ENCODE measurements at places on chromosomes 4 and X. TPM values are rescaled to one million over a fixed set of nuclear protein-coding genes. Genes with fewer than 3 reads are reported as not detected.
A peak's percentile ranks its signal among the peaks of the same experiment; 100 is the strongest.

DNA sequence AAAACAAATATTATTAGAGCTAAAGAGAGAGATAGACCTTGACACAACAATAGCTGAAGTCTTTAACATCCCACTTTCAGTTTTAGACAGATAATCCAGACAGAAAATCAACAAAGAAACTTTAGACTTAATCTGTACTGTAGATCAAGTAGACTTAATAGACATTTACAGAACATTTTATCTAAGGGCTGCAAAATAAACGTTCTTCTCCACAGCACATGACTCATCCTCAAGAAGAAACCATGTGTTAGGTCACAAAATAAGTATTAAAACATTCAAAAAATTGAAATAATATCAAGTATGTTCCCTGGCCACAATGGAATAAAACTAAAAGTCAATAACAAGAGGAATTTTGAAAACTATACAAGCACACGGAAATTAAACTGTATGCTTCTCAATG lies 1510.3 kb upstream of the PCDH10 start:
- H3K4me3 ChIP-seq: no peak overlapping the region
- H3K4me1 ChIP-seq: no peaks in the 10 kb centered on the region
- DNase-seq: no peak
- no peaks in the 10 kb centered on the region for H3K36me3 ChIP-seq

DNA sequence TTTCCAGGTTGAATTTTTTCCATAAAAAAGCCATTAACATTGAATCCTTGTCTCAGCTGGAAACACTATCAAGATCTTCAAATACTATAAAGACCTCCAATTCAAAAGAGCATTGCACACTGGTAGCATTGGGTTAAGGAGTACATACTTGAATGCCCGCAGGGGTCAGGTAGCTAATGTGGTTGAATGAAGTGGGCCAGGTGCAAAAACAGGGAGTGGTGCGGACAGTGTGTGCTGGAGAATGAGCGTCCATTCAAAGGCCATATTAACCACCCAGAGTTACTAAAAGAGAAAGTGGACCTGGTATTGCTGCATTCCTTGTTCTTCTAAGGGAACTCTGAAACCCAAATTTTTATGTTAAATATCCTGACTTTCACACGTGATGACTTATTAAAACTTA lies 91.6 kb downstream of the NYX start:
- H3K36me3 ChIP-seq: peaks cover 13% of the 10 kb centered on the region
- no peak overlapping the region for H3K27ac ChIP-seq
- no peaks in the 10 kb centered on the region for H3K4me1 ChIP-seq
- H3K27me3 ChIP-seq: no peaks in the 10 kb centered on the region
- H3K4me3 ChIP-seq: no peak overlapping the region

GRCh38 chr4:124325690-124326089 lies 386.8 kb downstream of the ANKRD50 start:
- no peak overlapping the region for H3K27ac ChIP-seq
- DNase-seq: no peak
- H3K27me3 ChIP-seq: no peaks in the 10 kb centered on the region
- no peaks in the 10 kb centered on the region for H3K4me1 ChIP-seq
- H3K4me3 ChIP-seq: no peak overlapping the region
- no peaks in the 10 kb centered on the region for H3K36me3 ChIP-seq

- no peaks in the 10 kb centered on the region for H3K4me1 ChIP-seq
- peaks cover 6% of the 10 kb centered on the region for H3K36me3 ChIP-seq
- no peak overlapping the region for H3K27ac ChIP-seq
- DNase-seq: no peak
- H3K4me3 ChIP-seq: no peak overlapping the region
These were observed 74.7 kb downstream of the GALNT7 start for GRCh38 chr4:173243321-173243720.

DNA sequence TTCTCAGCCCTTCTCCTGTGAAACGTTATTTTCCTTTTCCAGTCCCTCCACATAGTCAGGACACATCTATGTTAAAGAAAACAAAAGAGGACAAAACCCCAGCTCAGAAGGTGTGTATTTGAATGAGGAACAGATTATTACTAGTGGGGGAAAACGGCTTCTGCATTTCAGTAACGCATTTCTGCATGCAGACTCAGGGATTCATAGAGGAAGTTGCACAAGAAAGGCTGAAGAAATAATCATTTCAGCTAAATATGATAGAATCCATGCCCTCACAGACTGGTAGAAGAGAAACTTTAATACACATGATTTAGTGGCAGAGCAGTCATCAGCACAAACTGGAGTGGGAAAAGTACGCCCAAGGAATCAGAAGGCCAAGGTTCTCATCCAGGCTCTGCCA lies 270.8 kb upstream of the FGF13 start:
- no peak for DNase-seq
- no peak overlapping the region for H3K4me3 ChIP-seq
- H3K4me1 ChIP-seq: no peaks in the 10 kb centered on the region
- no peaks in the 10 kb centered on the region for H3K27me3 ChIP-seq

DNA sequence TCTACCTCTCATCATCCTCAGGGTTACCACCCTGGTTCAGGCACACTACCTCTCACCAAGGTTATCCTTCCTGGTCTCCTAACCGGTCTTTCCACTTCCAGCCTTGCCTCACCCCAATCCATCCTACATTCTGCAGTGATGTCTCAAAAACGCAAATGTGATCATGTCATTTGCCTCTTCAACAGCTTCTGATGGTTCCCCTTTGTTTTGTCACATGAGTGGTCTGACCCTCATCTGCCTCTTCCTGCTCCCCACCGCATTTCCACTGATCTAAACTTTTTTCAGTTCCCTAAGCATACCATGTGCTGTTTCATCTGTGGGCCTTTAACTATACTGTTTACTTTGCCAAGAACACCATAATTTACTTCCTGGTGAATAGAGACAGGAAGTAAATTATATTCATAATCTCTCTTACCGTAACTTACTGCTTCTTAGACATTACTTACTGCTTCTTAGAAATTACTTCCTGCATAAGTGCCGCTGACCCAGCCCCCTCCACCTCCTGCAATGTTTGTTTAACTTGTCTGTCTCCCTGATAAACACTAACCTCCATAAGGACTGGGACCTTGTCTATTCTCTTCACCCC lies 27.1 kb upstream of the NSUN7 start:
- peak overlapping the region; percentile 83 for H3K27ac ChIP-seq
- peaks cover 5% of the 10 kb centered on the region for H3K4me1 ChIP-seq
- H3K4me3 ChIP-seq: no peak overlapping the region
- no peaks in the 10 kb centered on the region for H3K36me3 ChIP-seq
- peak; percentile 8 for DNase-seq

DNA sequence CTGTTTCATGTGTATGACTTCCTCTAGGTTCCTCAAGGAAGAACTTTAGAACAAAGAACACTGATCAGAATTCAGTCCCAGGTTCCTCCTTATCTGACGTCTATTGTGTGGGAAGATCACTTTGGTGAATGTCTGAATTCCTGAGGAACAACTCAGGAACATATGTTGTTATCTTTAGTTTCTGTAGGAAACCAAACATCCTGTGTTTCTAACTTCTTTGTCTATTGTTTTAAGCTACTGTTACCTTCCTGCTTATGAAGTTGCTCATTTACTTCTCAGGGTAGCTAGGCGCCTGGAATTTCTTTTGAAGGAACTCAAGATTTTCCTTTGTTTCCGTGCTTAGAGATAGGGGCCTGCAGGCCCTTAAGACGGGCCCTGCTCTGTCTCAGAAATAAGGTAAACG lies 46.2 kb downstream of the MAGEB5 start:
- H3K27ac ChIP-seq: no peak overlapping the region
- no peak for DNase-seq
- H3K36me3 ChIP-seq: no peaks in the 10 kb centered on the region
- no peaks in the 10 kb centered on the region for H3K27me3 ChIP-seq
- no peaks in the 10 kb centered on the region for H3K4me1 ChIP-seq

DNA sequence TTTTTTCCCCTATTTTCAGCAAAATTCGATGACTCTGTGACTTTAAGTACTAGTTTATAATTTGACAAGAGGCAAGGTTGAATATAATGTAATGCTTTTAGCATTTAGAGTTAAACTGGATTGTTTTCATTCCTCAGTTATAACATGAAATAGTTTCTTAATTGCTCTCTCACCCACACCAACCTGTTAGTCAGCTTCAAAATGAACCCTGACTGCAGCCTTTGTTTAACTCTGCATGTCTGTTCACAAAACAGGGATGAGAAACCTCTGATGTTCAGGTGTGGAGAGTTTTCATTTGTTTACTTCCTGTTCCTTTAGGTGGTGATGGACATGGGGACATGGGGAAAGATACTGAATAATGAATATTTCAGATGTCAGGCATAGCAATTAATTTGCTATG lies 49.9 kb upstream of the MND1 start:
- no peak overlapping the region for H3K4me3 ChIP-seq
- H3K4me1 ChIP-seq: peaks cover 11% of the 10 kb centered on the region
- H3K36me3 ChIP-seq: no peaks in the 10 kb centered on the region
- H3K27ac ChIP-seq: peak overlapping the region; percentile 76
- DNase-seq: no peak

DNA sequence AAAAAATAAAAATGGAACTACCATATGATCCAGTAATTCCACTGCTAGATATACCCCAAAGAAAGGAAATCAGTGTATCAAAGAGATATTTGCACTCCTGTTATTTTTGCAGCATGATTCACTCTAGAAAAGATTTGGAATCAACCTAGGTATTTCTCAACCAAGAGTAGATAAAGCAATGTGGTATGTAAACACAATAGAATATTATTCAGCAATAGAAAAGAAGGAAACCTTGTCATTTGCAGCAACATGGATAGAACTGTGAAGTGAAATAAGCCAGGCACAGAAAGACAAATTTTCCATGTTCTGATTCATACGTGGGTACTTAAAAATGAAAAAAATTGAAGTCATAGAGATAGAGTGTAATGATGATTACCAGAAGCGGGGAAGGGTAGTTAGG lies 362.3 kb upstream of the EPHA5 start:
- H3K4me3 ChIP-seq: no peak overlapping the region
- no peak overlapping the region for H3K27ac ChIP-seq
- DNase-seq: no peak
- no peaks in the 10 kb centered on the region for H3K27me3 ChIP-seq
- no peaks in the 10 kb centered on the region for H3K4me1 ChIP-seq

- H3K27me3 ChIP-seq: no peaks in the 10 kb centered on the region
- no peak overlapping the region for H3K4me3 ChIP-seq
- H3K36me3 ChIP-seq: no peaks in the 10 kb centered on the region
These were observed 52.9 kb upstream of the PAGE5 start for GRCh38 chrX:55167124-55167803.

- H3K4me1 ChIP-seq: no peaks in the 10 kb centered on the region
These were observed 57.2 kb downstream of the MAP9 start for GRCh38 chr4:155319516-155319915.

DNA sequence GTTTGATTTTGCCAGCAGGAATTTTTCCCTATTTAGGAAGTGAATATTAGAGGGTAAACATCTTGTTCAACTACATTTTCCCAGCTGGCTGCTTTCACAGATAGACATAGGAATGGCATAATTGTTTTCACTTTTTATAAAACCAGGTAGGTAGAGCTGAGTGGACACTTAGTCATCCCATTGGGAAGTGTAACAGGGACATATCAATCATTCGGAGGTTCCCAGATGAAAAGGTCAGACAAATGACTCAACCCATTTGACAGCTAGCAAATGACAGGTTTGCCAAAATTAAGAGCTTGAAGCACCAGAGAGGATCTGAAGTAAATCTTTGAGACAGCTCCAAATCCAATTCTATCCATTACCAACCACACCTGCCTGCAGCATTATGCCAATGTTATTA lies 205.3 kb downstream of the SLC39A8 start:
- no peak overlapping the region for H3K27ac ChIP-seq
- H3K4me3 ChIP-seq: no peak overlapping the region
- DNase-seq: no peak
- H3K4me1 ChIP-seq: no peaks in the 10 kb centered on the region
- no peaks in the 10 kb centered on the region for H3K27me3 ChIP-seq

DNA sequence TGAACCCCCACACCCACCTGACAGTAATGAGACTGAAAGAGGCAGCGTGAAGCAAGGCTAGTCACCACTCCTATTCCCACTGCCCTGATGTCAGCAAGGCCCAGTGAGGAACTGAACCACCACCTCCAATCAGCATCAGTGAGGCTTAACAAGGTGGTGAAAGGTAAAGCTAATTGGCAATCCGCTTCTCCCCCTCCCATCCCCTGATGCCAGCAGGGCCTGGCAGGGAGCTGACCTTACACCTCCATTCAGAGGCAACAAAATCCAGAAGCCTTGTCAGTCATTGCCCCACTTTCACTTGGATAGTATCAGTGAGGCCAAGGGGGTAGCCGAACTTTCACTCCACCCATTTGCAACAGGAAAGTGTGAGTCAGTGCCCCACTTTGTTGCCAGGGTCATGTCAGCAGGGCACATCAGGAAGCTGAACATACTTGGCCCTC lies 60.8 kb downstream of the AWAT2 start:
- H3K4me1 ChIP-seq: no peaks in the 10 kb centered on the region
- DNase-seq: no peak
- no peak overlapping the region for H3K27ac ChIP-seq
- H3K4me3 ChIP-seq: no peak overlapping the region
- H3K36me3 ChIP-seq: no peaks in the 10 kb centered on the region

DNA sequence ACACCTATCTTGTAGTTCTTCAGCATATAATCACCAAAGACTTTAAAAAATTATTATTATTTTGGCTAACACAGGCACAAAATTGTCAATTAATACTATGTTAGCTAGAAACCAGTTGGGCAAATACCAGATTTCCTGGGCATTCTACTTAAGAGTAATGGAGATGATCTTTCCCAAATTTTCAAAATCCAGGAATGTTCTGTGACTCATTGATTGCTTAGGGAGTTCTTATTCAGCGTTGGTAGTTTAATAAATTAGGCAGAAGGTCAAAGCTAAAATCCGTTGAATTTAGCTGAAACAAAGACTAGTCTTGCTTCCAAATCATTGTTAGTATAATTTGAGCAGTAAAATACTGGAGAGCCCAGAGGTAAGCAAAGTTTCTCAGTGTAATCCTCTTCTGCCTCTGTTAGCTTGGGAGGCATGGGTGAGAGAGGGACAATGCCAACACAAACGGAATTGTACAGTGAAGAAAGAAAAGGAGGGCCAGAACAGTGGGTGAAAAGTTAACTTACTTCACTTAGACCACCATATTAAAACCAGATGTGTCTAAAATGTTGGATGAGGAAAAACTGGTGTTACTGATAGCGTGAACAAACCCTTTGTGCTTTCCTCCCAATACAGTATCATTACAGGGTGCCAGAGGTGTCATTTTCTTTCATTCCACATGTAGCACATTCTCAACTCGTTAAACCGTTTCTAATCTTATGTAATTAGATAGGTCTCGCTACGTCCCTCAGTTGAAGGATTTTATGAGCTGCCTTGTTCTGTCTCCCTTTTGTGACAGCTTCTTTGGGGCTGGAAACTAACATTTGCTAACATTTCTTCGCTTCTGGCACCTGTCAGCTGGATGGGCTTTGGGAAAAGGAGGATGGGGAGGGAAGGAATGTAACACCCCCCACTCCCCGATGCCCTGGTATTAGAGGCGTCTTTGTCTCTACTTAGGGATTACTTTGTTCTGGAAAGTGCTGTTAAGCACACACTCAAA lies 87.4 kb upstream of the CITED1 start:
- no peaks in the 10 kb centered on the region for H3K27me3 ChIP-seq
- DNase-seq: no peak
- no peak overlapping the region for H3K4me3 ChIP-seq

GRCh38 chr4:84258905-84259830 lies 239.9 kb downstream of the NKX6-1 start:
- H3K4me3 ChIP-seq: no peak overlapping the region
- no peak overlapping the region for H3K27ac ChIP-seq
- DNase-seq: no peak
- H3K36me3 ChIP-seq: no peaks in the 10 kb centered on the region
- H3K27me3 ChIP-seq: no peaks in the 10 kb centered on the region

The TLL1 gene
- 0.57 TPM for total RNA-seq

The NIPAL1 gene
- total RNA-seq: 37.5 TPM

The UGT8 gene
- 2.1 TPM for total RNA-seq

The NDNF gene
- 1.5 TPM for total RNA-seq

The S100G gene
- total RNA-seq: not detected

The G3BP2 gene
- total RNA-seq: 72.5 TPM

The PAGE2B gene
- not detected for total RNA-seq
